CD4-positive, alpha-beta T cell treated with Interleukin-10 for 1 hour (primary cell): ENCODE measurements at places on chromosomes 3 and 15.

DNA sequence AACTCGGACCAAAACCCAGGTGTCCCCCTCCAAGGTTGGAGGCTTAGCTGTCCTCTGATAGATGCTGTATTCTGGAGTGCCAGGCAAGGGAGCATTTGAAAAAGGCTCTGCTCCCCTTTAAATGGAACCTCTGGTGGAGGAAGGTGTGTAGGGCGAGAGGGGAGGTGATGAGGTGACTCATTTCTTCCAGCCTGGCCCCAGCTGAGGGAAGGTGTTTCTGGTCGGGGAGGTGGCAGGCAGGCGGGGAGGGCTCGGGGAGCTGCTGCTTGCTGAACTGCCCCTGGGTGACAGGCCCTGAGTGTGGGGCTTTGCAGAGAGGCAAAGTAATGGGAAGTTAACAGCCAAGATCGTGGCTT lies 18.8 kb downstream of the PSTPIP1 start:
- DNase-seq: peak; percentile 83

DNA sequence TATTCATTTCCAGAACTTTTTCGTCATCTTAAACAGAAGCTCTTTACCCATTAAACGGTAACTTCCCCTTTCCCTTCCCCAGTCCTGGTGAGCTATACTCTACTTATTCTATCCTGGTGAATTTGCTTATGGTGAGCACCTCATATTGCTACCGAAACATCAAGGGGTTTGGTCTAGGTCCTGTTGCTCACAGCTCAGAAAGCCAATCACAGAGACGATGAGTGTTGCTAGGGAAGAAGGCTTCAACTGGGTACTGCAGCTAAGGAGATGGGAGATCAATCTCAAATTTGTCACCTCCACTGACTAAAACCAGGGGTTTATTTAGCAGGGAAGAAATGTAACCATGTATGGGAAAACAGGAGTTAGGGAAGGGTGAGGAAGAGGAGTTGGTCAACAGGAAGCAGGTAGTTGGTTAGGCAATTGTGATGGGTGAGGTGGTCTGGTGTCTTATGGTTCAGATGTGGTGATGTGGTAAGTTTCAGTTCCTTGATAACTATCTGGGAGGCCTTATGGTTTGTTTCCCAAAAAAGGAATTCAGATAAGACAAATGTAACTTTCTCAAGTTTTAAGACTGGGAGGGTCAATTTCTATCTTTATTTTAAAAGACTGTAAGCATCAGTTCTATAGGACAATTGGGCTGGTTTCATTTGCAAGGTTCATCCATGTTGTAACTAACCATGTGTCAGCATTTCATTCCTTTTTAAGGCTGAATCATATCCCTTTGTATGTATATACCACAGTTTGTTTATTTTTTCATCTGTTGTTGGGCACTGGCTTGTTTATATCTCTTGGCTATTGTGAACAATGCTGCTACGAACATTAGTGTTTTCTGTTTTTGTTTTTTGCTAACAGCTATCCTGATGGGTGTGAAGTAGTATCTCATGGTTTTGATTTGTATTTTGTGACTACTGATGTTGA lies 24.3 kb downstream of the ARHGAP11B start:
- DNase-seq: no peak

- DNase-seq: no peak
Observed at GRCh38 chr15:93110502-93111040, 21.6 kb upstream of the RGMA start.

GRCh38 chr3:132783152-132783551 lies 60.9 kb upstream of the NPHP3 start:
- no peak for DNase-seq

DNA sequence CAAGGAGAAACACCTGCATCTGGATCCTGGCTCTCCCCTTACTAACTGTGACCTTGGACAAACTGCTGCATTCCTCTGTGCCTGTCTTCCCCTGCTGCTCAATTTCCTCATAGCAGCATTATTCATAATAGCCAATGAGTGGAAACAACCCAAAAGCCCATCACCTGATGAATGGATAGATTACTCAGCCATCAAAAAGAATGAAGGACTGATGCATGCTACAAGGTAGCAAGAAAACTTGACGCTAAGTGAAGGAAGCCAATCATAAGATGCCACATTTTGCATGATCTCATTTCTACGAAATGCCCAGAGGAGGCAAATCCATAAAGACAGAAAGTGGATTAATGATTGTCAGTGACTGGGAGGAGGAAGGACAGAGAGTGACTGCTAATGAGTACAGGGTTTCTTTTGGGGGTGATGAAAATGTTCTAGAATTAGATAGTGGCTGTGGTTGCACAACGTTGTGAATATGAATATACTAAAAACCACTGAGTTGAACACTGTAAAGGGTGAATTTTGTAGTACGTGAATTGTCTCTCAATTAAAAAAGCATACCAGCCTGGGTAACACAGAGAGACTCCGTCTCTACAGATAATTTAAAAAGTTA lies 11.2 kb downstream of the IGDCC4 start:
- DNase-seq: no peak

- DNase-seq: no peak
Observed at GRCh38 chr15:27017168-27017809, 46.3 kb downstream of the GABRG3 start.

- DNase-seq: no peak
Observed at GRCh38 chr3:44961888-44962287, 14.1 kb downstream of the ZDHHC3 start.
